ENCODE measurements at places on chromosomes 2 and 18.

- DNase-seq: no peak
Measured at GRCh38 chr2:109619032-109619615, 5.0 kb downstream of the SOWAHC start.

- DNase-seq: no peak
Measured at GRCh38 chr2:17643031-17643615, 102.6 kb downstream of the VSNL1 start.

DNA sequence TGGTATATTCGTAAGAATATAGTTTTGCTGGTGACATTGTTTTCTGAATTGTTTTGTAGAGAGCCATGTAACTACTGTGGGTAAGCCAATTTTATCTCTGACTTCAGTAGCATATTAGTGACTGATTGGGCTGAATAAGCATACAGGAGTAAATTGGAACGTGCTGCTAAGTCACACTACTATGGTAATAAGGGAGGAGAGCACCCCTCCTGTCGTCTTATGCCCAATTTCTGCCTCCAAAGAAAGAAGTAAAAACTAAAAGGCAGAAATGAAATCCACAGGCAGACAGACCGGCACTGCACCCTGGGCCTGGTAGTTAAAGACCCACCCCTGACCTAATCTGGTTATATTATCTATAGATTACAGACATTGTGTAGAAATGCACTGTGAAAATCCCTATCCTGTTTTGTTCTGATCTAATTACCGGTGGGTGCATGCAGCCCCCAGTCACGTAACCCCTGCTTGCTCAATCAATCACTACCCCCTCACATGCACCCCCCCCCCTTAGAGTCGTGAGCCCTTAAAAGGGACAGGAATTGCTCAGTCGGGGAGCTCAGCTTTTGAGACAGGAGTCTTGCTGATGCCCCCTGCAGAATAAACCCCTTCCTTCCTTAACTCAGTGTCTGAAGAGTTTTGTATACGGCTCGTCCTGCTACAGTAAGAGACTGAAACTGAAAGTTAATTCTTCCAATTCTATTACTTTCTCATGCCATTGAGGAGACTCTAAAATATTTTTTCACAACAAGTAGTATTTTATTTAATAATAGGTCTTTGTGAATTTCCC, 167.0 kb downstream of the ZNF804A start:
- DNase-seq: no peak

- DNase-seq: no peak
Measured at GRCh38 chr2:95165030-95165370, 609 bp upstream of the ZNF2 start.

All from NCI-H774 (cell line).